Mammary epithelial cell (primary cell): ENCODE measurements at places on chromosomes 13 and 19.

DNA sequence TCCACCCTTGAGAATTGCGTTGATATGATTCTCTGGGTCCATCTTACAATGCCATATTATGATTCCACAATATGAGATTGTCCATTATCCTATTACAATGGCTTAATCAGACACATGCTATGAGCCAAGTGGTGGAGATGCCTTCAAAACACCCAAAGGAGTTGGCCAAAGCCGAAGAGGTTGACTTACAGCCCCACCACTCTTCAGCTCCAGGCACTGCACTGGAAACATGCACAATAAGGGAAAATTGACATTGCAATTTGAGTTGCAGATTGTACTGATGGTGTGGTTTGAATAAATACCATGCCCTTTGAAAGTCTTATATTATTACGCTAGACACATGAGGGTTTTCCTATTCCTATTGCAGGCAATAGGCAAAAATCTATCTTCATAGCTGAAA, 75.4 kb upstream of the TNFSF11 start:
- DNase-seq: no peak

GRCh38 chr19:17406887-17407196, 1.4 kb upstream of the BST2 start:
- no peak for DNase-seq

GRCh38 chr19:6482343-6482686, 728 bp upstream of the DENND1C start:
- no peak for DNase-seq

DNA sequence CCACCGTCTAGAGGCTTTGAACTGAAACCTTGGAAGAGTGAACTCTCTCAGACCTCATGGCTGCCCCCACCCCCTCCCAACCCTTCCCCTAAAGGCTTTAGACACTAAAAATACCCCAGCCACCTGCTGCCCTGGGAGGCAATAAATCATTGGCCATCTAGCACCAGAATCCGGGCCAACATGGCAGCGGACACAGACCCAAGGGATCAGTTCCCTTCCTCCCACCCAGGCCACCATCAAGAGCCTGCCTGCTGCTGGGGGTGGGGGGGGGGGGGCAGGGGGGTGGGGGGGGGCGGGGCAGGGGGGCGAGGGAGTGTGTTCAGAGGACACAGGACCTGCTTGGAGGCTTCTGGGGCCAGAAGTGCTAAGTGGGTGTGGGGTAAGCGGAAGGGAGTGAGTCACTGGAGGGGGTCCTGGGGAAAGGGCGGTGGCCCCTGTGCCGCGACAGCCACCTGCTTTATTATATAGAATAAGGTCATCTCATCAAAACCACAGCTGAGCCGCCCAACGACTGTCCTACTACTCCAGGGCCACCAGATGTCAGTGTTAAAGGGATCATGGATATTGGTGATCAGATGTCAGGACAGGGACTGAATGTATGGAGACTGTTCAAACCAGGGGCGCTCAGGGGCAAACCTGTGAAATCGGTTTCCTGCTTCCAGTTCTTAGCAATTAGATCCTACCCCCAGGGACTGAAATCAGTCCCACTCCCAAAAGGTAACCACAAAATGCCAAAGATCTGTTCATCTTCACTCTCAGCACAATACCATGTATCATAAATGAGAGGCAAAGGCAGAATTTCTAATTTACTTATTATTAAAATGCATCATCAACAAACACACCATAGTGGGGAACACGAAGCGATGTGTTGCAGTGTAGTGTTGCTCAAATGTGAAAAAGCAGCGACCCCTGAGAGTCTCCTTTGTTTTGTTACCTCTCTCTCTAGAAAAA, 24.3 kb downstream of the ARL11 start:
- no peak for DNase-seq

- DNase-seq: peak; percentile 85
These were observed 35.0 kb upstream of the VWA8 start for GRCh38 chr13:41995946-41996345.

- peak; percentile 4 for DNase-seq
These were observed 106.7 kb upstream of the UBAC2 start for GRCh38 chr13:99093997-99094396.
